Right ventricle myocardium superior (tissue), 1 donor: ENCODE measurements at places on chromosomes 5 and 9.

- no peak for DNase-seq
Measured at GRCh38 chr5:7927466-7928375, 58.8 kb downstream of the MTRR start.

GRCh38 chr9:19122490-19123042 lies 4.7 kb downstream of the PLIN2 start:
- no peak for DNase-seq

DNA sequence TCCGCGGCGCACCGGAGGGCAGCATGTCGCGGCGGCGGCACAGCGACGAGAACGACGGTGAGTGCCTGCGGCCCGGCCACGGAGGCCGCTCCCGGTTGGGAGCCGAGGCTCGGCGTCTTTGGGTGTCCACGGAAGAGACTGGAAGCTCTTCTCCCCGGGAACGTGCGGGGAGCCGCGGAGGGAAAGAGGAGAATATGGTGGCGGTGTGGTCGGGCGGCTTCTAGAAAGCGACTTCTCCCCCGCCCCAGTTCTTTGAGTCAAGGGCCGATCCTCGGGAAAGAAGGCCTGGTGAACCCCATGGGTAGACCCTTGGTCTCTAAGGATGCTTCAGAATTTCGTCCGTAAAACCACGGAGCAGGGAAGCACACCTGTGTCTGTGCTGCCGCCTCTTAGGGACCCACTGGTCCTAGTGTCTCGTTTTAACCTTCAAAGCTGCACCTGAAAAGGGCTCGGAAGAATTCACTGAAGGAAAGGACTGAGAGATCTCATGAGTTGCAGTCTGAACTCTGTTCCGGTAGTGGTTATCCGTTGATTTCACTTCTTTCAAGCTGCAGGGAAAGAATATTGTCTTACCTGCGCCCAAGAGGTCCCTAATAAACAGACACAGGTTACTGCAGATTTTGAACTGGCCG lies 354 bp downstream of the NCBP1 start:
- no peak for DNase-seq

GRCh38 chr9:127910613-127911205 lies 6.1 kb downstream of the ST6GALNAC4 start:
- DNase-seq, result no peak

DNA sequence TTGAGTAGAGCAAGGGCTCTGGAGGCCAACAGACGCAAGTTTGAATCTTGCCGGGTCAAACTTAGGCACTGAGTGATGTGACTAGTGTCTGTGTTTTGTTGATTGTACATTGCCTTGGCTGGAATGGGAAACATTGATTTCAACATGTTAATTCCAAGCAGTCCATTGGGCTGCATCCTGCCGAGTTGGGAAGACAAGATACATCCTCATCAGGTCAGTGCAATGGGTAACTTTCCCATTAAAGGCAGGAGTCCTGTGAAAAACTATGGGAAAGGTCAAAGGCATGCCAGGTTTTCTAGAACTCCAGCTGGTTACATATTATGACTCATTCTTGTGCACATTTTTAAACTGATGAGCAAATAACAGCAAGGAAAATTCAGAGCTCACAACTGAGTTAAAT lies 126.5 kb upstream of the ABCA1 start:
- no peak for DNase-seq

GRCh38 chr5:171619196-171619595 lies 166.4 kb upstream of the SMIM23 start:
- no peak for DNase-seq

DNA sequence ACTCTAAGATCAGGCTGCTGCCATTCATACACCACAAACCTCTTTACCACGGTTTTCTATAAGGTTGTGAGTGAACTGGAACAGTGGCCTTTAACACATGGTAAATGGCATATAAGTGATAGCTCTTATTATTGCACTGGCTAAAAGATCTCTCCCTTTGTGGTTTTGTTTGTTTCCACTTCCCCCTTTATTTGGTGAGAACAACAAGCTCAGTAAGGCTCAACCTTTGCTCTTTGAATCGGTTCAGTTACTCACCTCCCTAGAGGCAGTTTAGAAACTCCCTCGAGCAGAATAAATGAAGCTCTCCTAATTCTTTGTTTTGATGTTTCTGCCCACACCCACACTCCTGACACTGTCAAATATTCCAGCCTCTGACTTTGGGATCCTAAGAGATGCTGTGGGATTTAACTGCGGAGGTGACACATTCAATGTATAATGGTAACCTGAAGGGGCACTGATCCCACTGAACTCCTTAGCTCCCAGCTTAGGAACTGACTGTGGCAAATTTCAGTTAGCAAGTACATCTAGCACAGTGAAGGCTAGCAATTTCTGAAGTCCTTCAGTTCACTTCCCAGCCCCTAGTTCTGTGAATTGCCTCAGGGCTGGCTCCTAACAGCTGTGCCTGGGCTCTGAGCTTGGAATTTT lies 22.5 kb upstream of the RAD23B start:
- no peak for DNase-seq

GRCh38 chr5:92635001-92635461 lies 946.0 kb downstream of the NR2F1-AS1 start:
- no peak for DNase-seq

- DNase-seq, result no peak
Measured at GRCh38 chr5:134957920-134958608, 9.6 kb upstream of the CATSPER3 start.

GRCh38 chr5:127652952-127653611 lies 4.2 kb downstream of the CTXN3 start:
- no peak for DNase-seq

DNA sequence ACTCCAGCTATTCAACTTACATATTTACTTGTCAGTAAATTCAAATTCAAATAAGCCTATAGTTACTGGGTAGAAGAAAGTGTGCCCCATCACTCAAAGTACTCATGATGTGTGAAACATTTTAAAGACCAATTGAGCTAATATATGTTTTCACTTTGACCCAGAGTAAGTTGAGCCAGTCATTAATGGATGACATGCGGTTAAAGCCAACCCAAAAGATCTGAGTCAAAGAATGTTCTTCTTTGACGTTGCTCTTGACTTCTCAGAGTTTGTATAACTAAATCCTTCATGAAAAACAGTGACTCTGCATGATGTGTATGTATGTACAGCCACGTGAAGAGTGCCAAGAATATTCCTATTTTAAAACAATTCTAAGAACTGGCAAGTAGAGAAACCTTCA lies 237.4 kb downstream of the NR2F1-AS1 start:
- no peak for DNase-seq

DNA sequence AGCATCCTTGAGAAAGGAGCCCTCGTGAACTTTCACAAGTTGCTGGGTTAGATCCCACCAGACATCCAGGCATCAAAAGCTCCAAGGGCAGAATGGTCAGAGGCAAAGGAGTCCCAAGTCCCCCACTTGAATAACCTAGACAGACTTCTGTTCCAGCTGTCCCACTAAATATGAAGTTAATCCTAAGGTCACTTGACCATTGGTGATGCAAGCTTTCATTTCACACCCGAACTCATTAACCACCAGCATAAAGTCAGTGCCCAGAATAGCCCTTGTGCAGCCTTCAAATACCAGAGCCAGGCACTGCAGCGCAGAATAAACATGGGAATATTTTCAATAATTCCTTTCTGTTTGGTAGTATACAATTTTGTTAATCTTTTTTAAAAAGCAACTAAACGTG lies 28.9 kb downstream of the OXCT1 start:
- no peak for DNase-seq

DNA sequence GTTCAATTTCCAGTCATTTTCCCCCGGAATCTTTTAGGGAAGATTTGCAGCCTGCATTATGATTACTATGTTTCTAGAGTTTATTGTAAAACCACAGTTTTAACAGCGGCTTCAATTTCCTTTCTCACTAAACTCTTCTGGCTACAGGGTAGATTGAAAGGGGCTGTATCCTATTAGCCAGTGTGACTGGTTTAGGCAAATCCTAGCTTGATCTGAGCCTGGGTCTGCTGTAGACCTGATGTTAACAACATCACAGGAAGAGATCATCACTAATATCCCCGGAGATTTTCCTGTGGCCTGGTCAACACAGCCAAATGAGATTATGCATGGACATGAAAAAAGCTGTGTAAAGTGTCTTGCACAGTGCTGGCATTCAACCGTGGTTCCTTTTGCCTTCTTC lies 33.4 kb downstream of the STOM start:
- no peak for DNase-seq

DNA sequence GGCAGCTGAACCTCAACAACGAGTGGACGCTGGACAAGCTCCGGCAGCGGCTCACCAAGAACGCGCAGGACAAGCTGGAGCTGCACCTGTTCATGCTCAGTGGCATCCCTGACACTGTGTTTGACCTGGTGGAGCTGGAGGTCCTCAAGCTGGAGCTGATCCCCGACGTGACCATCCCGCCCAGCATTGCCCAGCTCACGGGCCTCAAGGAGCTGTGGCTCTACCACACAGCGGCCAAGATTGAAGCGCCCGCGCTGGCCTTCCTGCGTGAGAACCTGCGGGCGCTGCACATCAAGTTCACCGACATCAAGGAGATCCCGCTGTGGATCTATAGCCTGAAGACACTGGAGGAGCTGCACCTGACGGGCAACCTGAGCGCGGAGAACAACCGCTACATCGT lies 12.4 kb upstream of the PHYHD1 start:
- DNase-seq, result no peak

DNA sequence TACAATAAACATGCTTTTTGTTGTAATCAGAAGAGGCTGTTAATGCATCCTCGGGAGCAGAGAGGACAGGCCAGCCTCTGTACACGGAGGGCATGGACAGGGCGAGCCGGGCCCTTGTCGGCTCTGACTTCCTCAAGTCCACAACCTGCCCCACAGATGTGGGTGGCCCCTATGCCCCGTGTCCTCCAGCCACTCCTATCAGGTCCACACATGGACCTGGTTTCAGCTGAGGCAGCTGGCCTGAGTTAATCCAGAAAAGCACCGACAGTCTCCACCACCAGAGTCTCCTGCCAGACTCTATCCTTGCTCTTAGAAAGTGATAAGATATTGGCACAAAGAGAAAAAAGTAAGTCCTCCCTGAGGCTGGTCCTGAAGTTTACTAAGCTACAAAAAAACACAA lies 52.4 kb upstream of the PHYKPL start:
- peak; percentile 34 for DNase-seq

- no peak for DNase-seq
Measured at GRCh38 chr9:124454791-124455443, 4.7 kb downstream of the ADGRD2 start.

- DNase-seq, result no peak
Measured at GRCh38 chr5:156178117-156178516, 148.8 kb upstream of the SGCD start.
